Dorsolateral prefrontal cortex (tissue), 122 donors: ENCODE measurements at places on chromosomes 2 and 18.

DNA sequence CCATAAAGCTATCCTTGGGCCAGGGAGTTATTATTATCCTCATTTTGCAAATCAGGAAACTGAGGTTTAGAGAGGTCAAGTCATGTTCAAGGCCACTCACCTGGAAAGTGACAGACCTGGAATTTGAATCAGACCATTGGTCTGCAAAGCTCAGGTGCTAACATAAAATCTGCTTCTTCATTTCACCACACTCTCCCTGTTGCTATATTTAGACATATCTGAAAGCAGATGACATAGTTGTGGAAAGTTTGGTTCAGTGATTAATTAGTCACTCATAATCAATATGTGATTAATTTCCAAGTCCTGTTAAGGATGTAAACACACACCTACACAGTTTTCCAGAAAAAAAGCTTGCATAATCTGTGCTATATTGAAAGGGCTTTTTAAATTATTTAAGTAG, 57.4 kb downstream of the LINC00305 start:
- DNase-seq: no peak

DNA sequence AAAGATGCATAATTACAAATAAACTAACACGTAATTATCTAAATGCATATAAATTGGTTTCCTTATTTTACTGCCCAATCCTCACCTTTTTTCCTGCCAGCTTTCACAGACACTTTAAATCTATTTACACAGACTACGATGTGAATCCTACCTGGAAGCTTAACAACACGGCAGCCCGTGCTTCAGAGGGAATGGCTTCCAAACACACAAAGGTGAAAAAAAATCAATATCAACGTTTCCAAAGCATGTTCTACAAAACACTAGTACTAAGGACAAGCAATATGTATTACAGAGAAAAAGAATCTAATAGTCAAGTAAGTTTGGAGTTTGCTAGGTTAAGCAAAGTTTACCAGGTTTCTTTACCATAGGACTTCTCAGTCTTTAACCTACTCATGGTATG, 4.4 kb downstream of the MAP4K3 start:
- DNase-seq: no peak

- DNase-seq: no peak
Observed at GRCh38 chr18:67265464-67266245, 250.9 kb downstream of the DSEL start.

GRCh38 chr2:71922499-71923142, 225.0 kb downstream of the CYP26B1 start:
- no peak for DNase-seq

DNA sequence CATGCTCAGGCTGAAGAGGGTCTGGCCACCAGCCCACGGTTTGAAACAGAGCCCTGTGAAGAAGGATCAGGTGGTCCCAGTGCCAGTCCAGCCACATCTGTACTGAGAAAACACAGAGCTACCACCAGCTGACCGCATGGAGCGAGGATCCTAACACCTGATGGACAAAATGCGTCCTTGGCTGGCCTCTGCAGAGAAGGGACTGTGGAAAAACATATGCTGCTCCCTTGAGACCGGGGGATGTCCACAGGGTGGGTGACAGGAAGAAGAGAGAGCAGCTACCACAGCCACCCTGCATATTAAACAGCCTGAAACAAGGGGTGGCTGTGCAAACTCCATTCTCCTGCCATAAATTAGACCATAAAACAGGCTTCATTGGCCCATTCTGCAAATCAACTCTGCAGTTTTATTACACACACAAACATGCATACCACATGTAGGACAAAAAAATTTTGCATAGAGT, 137.2 kb downstream of the BCL2 start:
- no peak for DNase-seq

- peak; percentile 24 for DNase-seq
Observed at GRCh38 chr2:240591226-240591625, 4.7 kb downstream of the CAPN10 start.

DNA sequence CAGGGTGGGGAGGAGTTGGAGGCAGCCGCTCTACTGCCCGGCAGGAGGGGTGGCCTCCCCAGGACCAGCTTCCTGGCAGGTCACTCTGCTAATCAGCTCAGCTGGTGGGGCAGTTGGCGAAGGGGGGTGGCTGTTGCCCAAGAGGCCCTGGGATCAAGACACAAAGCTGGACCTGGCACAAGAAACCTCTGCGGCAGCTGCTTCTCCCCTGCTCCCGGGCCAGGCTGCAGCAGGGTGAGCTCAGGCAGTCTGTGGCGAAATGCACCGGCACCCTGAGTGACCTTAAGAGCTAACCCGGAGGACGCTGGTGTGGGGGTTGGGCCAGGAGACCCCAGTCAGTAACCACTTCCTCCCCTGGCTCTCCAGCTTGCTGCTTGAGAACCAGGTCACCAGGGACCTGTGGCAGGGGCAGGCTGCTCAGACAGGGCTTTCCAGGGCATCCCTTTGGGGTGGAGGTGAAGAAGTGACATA, 31.1 kb downstream of the TOGARAM2 start:
- no peak for DNase-seq

DNA sequence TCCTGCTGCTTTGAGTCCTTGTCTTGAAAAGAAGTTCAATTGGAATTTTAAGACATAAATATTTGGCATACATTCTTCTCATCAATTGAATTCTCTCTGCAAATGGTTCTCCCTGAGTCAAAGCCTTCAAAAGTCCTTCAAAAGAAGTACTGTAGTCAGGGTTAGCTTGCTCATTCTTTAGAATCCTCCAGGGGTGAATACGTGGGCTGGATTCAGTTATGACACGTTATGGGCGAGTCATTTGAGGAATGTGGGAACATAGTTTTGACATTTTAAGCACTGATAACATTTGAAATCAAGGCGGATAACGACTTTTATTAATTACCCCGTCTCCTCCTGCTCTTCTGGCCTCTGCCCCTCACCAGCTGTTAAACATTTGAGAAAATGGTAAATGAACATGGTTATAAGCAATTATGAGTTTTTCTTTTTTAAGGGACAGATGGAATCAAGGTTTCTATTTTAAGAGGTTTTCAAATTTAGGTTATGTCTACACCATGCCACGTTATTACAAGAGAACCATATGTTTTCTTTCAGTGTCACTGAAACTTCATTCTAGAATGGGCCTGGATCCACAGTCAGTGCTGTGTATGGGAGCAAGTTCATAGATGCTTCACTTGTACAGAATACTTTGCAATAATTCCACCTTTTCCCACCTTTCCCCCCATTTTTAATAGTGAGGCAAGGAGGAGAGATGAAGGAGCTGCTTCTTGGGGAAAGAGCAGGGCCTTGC, 273.1 kb downstream of the TSN start:
- no peak for DNase-seq

GRCh38 chr2:16554060-16554583, 111.5 kb downstream of the CYRIA start:
- DNase-seq: no peak

DNA sequence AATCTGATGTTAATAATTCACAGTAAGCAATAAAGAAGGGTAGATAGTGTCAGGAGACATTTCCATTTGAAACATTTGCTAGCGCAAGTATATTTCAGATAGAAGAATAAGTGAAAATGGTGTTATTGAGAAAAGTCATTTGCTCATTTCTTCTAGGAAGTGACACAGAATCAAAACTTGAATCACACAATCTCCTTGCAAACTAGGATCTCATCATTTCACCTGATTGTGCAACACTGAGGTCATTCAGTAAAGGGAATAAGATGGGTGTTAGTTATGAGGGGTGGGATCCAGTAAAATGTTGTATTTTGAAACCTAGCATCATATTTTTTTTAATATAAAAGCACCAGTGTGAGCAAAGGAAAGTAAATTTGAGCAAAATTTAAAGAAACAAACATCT, 208.0 kb upstream of the KCNJ3 start:
- DNase-seq: no peak

GRCh38 chr2:36858551-36859365, 107.6 kb downstream of the STRN start:
- DNase-seq: no peak

DNA sequence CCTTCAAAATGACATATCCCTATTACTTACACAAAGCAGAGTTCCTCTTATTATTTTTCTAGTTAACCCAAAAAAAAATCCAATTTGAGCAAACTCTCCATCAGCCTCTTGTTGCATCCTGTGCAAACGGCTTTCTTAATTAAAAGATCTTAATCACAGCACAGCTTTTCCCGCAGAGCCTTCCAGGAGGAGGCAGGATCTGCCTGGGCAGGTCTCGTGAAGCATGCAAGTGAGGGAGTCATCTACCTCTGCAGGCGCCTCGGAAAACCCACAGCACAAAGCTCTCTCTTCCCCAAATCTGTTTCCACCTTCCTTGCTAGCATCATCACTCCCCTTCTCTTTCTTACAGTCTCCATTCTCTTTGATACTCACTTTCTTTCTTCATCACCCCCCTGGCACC, 100.4 kb downstream of the EN1 start:
- no peak for DNase-seq

- DNase-seq: no peak
Observed at GRCh38 chr2:6475155-6475940, 390.4 kb downstream of the CMPK2 start.

GRCh38 chr2:233658610-233659009, 13.1 kb upstream of the UGT1A9 start:
- no peak for DNase-seq

GRCh38 chr2:206718296-206718695, at the start of gene DYTN:
Gene DYTN, minus strand, starts transcription at chr2:206718396. Its CDS starts 117 bp downstream, at chr2:206718279.
- no peak for DNase-seq

DNA sequence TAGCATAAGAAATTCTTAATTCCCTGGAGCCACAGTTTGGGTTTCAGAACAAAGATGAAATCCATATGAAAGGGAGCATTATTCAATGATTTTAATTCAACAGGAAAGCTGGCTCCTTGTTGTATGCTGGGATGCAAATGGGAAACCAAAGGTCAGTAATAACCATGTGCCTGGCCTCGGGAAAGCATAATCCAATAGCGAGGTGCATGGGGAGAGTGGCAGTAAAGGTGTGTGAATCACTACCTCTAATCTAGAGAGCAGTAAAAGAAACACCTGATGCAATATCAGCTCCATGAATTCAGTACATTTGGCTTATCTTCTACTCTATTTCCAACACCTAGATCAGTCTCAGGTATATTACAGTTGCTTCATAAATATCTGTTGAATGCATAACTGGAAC, 220.1 kb downstream of the FBXO15 start:
- no peak for DNase-seq

DNA sequence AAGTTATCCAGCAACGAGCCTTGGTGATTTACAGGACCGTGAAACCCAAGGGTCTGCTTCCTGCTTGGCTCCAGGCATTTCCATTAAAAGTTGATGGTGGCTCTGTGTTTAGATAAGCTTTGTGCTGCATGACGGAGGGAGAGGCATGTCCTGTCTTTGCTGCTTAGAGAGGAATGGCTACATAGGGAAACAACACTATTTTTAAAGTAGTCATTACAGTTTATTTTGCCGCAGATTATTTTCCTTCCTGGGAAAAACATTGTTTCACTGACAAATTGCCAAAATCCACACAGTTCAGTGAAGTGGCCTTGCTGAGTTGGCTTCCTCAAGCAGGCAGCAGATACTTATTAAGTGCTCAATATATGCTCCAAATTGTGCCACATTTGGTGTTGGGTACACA, 98.5 kb downstream of the THSD7B start:
- DNase-seq: no peak

DNA sequence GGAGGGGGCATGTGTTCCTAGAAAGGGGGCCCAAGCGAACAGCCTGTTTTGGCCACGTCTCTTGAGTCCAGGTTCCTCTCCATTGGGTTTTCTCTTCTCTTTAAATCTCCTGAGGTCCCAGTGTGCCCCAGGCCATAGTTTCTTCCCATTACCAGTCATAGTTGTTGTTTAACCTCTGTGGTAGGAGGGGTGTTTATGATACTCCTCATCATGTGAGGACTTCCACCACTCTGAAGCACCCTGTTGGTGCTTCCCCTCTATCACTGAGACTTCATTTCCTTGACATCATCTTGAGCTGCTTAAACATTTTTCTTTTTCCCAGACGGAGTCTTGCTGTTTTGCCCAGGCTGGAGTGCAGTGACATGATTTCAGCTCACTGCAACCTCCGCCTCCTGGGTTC, 45.9 kb downstream of the WIPF1 start:
- no peak for DNase-seq

- peak; percentile 70 for DNase-seq
Observed at GRCh38 chr2:127064642-127065250, 42.2 kb downstream of the BIN1 start.

GRCh38 chr18:35662293-35663062, 80.9 kb downstream of the GALNT1 start:
- no peak for DNase-seq

DNA sequence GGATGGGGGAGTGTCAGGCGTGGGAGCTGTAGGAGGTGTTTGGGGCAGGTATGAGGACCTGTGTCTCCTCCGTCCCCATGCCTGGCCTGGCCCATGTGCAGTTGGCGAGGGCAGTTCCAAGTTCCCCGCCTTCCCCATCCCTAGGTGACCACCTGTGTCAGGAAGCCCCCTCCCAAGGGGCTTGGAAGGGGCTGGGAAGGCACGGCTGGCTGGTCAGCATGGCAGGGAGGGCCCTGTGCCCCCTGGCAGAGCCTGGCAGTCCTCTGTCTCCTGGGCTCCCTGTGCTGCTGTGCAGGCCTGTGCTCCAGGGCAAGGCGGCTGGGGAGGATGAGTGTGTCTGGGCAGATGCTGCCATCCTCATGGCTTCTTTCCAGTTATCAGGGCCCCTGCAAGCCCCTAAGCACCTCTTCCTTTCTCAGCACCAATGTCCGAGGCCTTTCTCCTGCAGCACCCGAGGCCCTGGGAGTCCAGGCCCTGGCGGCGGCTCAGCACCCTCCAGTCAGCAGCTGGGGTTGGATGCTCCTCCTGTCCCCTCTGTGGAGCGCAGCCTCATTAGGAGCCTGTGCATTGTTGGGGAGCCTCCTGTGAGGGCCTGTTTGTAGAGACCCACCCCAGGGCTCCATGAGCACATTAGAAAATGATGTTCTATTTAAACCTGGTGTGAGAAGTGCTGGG, 101.7 kb downstream of the FAM210A start:
- DNase-seq: no peak

DNA sequence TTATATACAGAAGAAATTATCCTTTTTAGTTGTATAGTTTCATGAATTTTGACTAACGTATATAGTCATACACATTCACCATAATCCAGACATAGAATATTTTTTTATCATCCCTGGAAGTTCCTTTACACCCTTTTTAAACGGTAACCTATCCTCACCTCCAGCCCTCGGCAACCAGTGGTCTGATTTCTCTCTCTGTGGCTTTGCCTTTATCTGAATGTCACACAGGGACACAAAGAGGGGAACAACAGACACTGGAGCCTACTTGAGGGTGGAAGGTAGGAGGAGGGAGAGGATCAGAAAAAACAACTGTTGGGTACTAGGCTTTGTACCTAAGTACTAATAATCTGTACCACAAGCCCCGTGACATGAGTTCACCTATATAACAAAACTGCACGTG, 191.9 kb downstream of the MC4R start:
- no peak for DNase-seq

DNA sequence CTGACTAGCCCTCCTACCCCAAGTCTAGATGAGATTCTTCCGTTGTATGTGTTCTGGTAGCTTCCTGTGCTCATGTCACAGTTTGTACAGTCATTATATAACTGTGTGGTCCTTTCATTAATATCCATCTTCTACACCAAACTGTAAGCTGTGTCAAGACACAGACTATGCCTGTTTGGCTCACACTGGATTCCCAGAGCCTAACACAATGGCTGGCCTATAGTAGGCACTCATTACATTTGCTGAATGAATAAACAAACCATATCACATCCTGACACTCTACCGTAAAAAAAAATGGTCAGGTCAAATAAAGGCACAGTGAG, 72.6 kb downstream of the ANKRD44 start:
- DNase-seq: no peak
